ENCODE measurements at places on chromosomes 5 and 9.

DNA sequence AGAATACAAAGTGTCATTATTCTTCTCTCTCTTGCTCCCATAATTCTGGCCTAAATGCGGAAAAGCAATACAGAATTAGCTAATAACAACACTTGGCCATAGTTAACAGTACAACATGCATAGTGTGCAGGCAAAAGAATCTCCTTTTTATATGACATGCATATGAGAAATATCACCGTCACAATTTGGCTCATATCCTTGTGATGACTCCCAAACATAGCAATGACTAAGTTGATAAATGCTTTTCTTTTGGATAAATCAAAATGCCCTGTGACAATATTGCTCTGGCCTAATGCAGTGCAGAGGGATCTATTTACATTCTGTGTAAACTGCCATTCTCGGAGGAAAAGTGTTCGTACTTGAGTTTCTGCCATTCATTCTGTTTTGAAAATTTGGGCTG is 121.9 kb upstream of the GHR start:
- peak; percentile 17 for DNase-seq

GRCh38 chr5:95045181-95045965 is 239.5 kb downstream of the MCTP1 start:
- DNase-seq = no peak

GRCh38 chr9:102459828-102460227 is 535.3 kb upstream of the CYLC2 start:
- DNase-seq = no peak

DNA sequence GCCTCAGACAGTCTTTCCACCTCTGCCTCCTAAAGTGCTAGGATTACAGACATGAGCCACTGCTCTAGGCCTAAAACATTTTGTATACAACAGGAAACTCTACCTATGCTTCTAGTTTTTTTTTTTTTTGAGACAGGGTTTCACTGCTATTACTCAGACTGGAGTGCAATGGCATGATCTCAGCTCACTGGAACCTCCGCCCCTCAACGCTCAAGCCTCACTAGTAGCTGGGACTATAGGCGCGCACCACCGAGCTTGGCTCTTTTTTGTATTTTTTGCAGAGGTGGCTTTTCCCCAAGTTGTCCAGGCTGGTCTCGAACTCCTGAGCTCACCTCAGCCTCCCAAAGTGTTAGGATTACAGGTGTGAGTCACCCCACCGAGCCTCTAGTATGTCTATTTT is 5.4 kb downstream of the HSPA9 start:
- no peak for DNase-seq

DNA sequence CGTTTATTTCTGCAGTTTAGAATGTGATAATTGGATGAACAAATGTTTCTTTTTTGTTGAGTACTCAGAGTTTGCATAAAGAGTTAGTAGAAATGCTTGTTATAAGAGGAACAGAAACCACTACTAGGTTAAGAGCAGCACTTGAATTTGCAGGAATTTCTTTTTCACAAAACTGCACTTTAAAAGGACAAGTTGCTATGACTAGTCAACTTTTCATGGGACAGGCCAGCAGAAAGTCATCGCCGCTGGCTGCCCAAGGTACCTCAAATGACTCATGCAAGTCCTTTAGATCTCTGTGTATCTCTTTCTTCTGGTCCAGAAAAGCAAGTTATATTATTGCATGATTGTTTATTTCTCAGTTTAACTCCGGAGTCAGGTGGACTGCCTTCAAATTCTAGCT is 97.3 kb upstream of the HMHB1 start:
- no peak for DNase-seq

- DNase-seq = no peak
Observed at GRCh38 chr5:11477786-11478185, 426.5 kb downstream of the CTNND2 start.

GRCh38 chr9:73137286-73137899 is 14.3 kb upstream of the ANXA1 start:
- no peak for DNase-seq

DNA sequence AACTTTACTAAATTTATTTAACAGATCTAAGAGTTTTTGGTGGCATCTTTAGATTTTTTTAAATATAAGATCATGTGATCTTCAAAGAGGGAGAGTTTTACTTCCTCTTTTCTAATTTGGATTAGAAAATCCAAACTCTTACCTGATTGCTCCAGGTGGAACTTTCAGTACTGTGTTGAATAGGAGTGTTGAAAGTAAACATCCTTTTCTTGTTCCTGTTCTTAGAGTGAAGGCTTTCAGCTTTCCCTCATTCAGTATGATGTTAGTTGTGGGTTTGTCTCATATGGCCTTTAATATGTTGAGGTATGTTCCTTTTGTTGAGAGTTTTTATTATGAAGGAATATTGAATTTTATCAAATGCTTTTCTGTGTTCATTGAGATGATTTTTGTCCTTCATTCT is 650.0 kb upstream of the SGCD start:
- DNase-seq = no peak
